ENCODE measurements at places on chromosomes 4 and X.

GRCh38 chr4:152090543-152090942, 329.7 kb upstream of the GATB start:
- no peak for DNase-seq

DNA sequence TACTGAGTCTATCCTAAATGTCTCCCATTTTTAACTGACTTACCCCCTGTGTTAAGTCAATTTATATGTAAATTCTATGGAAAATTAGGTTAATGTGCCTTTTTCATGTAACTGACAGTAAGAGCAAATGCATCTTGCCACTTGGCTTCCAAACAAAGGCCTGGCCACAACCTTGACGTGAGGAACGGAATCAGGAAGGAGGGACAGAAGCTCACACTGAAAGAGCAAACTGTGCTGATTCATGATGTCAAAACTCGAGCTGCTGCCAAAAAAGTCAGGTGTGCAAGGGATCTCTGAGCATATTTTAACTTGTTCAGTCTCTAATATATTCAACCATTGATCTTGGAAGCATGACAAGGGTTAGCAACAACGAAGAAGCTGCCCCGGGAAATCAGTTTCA, 35.8 kb downstream of the GPM6A start:
- no peak for DNase-seq

DNA sequence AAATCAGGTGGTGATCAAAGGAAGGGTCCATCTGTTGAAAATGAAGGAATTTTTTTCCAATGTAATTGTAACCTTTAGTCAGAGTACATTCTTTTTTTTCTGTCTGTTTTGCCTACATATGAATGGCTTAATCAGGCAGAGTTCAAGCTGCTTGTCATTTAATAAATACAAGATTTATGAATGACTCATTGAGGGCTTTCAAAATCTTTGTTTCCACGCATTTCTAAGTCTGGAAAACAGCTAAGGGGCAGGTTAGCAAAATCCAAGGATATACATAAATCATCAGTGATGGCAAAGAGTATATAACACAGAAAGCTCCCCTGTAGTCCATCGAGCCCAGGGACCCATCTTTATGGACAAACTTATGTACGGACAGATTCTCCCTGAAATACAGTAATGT, 1.8 kb downstream of the CA5B start:
- DNase-seq = no peak

- DNase-seq = no peak
Observed at GRCh38 chr4:78601013-78601412, 49.4 kb downstream of the ANXA3 start.

GRCh38 chr4:116024954-116025708, 911.7 kb upstream of the NDST4 start:
- no peak for DNase-seq

DNA sequence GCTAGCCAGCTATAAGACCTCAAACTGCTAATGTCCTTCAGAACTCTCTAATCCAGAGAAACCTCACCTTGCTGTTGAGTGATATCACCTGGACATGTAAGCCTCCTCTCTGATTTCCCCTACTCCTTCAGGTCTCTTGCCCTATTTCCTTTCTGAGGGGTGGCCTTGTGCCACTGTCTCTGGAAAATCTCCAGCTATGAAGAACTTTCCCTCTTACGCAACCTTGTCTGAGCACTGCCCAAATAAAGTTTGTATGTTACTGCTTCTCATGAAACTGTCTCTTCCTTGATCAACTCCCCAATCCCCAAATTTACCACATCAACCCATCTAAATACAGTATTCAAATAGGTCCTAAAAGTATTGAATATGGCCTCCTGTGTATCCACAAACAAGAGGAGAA, 53.5 kb upstream of the VEGFD start:
- no peak for DNase-seq

GRCh38 chrX:67044029-67044653, 405.3 kb upstream of the EDA2R start:
- DNase-seq = no peak

DNA sequence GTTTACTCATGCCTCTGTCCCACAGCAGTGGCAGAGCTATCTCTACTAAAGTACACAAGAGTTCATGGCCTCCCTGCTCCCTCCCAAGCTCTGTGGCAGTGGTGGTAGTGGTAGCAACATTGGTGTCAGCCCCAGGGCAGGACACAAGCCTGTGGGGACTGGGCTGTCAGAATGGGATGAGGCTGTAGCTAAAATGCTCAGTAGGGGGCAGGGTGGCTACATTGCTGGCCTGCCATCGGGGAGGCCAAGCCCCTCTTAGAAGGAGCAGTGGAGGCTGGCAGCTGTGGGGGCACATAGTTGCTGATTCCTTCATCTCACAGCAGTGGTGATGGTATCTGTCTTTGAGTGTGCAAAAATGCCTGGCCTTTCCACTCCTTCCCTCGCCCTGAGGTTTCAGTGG, 461.7 kb downstream of the PCDH18 start:
- DNase-seq = no peak

DNA sequence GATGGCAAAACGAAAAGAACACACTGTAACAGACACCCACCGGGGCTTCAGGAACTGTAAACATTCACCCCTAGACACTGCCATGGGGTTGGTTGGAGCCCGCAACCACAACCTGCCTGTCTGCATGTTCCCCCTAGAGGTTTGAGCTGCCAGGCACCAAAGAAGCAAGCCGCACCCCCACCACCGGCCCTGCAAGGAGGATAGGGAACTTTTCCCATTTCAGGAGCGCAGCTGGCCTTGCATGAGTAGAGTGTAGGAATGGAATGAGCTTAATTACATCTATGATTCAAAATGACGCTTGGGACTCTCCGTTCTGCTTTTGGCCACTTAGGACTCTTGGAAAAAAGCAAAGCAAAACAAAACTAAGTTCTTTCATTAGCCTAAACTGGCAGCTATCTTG, 243.6 kb upstream of the CTSO start:
- DNase-seq = no peak

Data from activated effector memory CD4-positive, alpha-beta T cell treated with Interleukin-2 at 50 U/mL for 16 hours (primary cell).